ENCODE measurements at places on chromosomes 12 and 14. TPM values are rescaled to one million over a fixed set of nuclear protein-coding genes. Genes with fewer than 3 reads are reported as not detected.

TSHR gene
- total RNA-seq = 0.29 TPM

DAO gene
- total RNA-seq = 0.28 TPM

TMTC1 gene
- total RNA-seq = 63.8 TPM

EML1 gene
- 83.1 TPM for total RNA-seq

LGR5 gene
- 1.3 TPM for total RNA-seq

NUDT4 gene
- 133 TPM for total RNA-seq

PLCZ1 gene
- total RNA-seq = not detected
